ENCODE measurements at places on chromosomes 16 and 17.

DNA sequence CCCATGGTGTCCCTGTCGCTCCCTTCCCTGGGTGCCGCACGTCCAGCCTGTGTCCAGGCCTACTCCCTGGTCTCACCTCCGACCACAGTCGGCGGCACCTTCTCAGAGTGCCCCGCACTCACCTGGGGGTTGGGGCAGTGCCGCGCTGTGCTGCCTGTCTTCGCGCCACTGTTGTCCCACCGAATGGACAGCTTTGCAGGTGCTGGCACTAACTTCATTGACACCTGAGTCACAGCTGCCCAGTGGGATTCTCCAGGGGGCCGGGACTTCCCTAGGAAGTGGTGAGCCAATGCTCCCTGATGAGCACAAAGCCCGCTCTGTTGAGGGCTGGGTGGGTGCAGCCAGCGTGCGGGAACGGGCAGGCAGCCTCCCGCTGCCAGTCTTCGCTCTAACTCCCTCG is 24.3 kb upstream of the DBNDD1 start:
- no peak for DNase-seq

DNA sequence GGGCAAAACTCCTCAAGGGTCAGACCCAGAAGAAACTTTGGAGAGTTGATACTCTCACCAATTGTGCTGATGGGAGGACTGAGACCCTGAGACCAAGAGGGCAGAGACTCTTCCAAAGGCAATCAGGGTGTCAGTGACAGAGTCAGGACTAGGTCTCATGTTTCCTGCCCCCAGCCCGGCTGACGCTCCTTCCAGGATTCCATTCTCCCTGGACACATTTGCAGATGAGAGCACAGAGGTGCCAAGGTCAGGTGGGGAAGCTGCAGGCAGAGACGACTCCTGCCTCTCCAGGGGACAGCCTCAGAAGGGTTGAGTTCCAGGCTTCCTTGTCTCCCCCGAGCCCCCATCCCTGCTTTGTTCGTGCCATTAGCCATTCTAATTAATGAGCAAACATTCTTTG is 174.1 kb downstream of the WSCD1 start:
- no peak for DNase-seq

DNA sequence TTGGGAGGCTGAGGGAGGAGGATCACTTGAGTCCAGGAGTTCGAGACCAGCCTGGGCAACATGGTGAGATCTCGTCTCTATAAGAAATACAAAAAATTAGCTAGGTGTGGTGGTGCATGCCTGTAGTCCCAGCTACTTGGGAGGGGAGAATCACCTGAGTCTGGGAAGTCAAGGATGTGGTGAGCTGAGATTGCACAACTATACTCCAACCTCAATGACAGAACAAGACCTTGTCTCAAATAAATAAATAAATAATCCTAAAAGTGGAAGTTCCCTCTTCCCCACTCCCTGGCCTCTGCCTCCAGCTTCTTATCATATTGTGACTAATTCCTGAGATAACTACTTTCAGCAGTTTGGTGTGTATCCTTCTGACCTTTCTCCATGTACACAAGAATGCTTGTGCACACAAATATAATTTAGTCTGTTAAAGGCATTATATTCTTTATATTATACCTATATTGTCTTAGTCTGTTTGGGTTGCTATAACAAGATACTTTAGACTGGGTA is 23.5 kb upstream of the DNAJA2 start:
- DNase-seq = no peak

- no peak for DNase-seq
These were observed 14.3 kb downstream of the MLYCD start for GRCh38 chr16:83913245-83913633.

- no peak for DNase-seq
These were observed 1.7 kb downstream of the STUB1 start for GRCh38 chr16:681746-682427.

- no peak for DNase-seq
These were observed 45.8 kb downstream of the WNT3 start for GRCh38 chr17:46772475-46773220.

DNA sequence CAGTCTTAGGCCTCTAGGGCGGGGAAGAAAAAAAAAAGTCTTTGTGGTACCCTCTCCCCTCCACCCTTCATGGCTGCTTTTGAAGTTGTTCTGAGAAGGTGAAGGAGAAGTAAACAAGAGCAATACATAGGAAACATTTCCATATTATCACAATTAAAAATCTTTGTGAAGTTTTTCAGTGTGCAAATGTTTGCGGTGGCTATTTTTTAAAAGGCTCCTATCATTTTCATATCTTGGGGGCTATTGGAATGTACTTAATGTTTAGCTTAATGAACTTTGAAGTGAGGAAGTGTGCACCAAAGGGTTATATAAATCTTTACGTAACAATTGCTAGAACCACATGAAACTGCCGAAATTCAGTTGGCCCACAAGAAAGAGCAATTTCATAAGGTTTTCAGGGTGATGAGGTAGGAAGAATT is 7.6 kb downstream of the NOL11 start:
- no peak for DNase-seq
